ENCODE measurements at places on chromosomes 2 and 18.

GRCh38 chr2:110718990-110719389, 13.4 kb upstream of the ACOXL start:
- no peak for DNase-seq

GRCh38 chr2:96233436-96233835, 24.8 kb upstream of the STARD7 start:
- no peak for DNase-seq

DNA sequence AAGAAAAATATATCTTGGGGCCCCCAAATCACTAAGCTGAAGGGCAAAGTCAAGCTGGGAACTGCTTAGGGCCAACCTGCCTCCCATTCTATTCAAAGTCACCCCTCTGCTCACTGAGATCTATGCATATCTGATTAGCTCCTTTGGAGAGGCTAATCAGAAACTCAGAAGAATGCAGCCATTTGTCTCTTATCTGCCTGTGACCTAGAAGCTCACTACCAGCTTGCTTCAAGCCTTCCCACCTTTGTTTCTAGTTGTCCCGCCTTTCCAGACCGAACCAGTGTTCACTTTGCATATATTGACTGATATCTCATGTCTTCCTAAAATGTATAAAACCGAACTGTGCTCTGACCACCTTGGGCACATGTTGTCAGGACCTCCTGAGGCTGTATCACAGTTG, 479.4 kb downstream of the METTL4 start:
- no peak for DNase-seq

DNA sequence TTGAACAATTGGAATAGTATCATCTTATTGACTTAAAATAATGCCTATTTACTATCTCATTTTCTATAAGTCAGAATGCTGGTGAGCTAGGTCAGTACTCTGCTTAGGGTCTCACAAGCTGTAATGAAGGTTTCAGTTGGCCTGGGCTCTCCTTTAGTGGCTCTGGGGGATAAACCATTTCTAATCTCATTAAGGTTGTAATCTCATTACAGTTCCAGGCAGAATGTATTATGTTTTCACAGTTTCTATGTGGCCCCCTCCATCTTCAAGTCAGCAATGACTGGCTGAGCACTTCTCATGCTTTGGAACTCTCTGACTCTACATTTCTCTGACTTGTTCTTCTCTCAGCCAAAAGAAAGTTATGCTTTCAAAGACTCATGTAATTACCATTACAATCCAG, 163.1 kb downstream of the CCDC178 start:
- no peak for DNase-seq

DNA sequence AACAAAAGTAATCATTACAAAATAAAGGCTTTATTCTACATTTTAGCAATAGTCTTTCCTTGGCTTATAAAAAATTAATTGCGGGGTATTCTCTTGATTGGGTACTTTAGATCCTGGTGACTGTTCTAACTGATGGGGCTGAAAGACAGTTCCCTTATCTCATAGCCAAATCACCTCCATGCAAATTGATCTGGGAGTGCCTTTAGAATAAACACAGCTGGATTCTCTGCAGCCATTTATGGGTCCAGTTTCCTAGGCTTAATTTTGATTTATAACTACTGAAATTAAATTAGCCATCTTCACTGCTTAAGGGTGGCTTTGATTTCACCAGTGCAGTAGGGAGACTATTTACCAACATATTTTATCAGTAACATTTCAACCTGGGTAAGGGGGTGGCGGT, 337.1 kb downstream of the NRXN1 start:
- no peak for DNase-seq

All from activated naive CD8-positive, alpha-beta T cell treated with anti-CD3 and anti-CD28 coated beads, Interleukin-2, amount 50 U/mL, for 16 hours (primary cell).